Activated naive CD8-positive, alpha-beta T cell treated with anti-CD3 and anti-CD28 coated beads for 36 hours (primary cell): ENCODE measurements at places on chromosomes 12 and 14. TPM values are rescaled to one million over a fixed set of nuclear protein-coding genes. Genes with fewer than 3 reads are reported as not detected.

The FLVCR2 gene
- total RNA-seq, result 0.78 TPM

DNA sequence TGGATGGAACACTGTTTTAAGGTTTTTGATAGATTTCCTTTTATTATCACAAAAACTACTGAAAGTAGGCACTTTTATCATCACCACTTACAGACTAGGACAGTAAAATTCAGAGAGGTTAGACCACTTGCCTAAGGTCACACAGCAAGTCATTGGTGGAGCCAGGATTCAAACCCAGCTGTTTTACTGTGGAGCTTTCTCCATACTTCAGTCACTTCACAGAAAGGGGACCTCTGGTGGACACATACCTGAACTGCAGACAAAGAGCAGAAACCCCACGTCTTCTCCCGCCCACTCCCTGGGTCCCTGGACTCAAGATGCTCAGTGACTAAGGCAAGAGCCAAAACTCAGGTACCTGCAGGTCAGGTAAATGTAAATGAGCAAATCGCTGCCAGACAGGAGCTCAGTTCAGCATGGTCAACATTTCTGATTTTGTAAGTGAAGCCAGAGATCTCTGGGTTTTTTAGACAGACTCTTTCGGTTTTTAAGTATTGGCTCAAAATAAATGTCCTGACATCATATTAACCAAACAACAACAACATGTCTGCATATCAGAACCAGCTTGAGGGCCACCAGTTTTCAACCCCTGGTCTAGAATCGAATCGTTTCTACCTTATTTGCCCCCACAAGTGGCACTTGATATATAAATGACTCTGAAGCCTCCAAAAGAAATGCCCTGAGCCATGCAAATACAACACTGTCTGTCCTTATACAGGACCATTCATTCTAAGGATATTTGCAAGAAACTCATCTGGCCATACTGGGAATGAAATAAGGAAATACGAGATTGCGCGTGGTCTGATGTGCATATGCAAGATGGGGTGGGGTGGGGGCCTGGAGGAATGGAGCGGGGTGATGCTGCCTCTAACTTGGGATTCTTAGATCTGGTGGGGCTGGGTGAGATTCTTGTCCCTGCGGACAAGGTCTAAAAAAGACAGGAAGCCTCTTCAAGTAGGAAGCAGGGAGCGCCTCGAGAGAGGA is 110.9 kb downstream of the KSR2 start:
- DNase-seq, result peak; percentile 51

DNA sequence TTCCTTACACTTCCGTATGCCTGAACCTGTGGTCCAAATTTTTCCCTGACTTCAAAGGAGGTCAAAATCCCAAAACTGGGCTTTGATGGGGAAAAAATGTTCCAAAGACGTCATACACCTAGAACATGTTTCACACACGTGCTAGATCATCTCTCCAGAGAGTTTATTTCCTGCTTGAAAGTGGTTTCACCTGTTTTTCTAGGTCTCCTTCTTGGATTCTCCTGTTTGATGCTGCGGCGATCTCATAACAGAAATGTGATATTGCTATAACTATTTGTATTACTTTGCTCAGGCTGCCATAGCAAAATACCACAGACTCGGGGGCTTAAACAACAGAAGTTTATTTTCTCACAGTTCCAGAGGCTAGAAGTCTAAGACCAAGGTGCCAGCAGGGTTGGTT is 19.7 kb upstream of the TMCC3 start:
- no peak for DNase-seq

- DNase-seq, result no peak
Observed at GRCh38 chr14:96979611-96980074, 182.5 kb downstream of the VRK1 start.

DNA sequence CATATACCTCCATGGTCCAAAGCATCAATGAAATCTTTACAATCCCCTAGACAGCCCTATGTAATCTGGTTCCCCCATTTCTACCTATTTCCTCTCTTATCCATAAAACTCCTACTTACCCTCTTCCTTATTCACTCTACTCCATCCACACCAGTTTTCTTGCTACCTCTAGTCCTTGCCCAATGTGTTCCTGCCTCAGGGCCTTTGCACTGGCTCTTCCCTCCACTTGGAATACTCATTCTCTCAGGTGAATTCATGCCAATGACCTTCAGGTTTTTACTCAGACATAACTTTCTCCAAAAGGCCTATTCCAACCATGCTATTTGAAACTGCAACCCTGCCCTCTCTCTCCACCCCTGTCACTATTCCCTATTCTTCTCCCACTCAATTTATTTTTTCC is 138.7 kb upstream of the KRR1 start:
- DNase-seq, result no peak
